ENCODE measurements at places on chromosomes 11 and 22. TPM values are rescaled to one million over a fixed set of nuclear protein-coding genes. Genes with fewer than 3 reads are reported as not detected.

The PKDREJ gene
- not detected for total RNA-seq

The NDUFS8 gene
- total RNA-seq = 425 TPM

The PHRF1 gene
- total RNA-seq = 11.6 TPM

The SLC22A12 gene
- not detected for total RNA-seq

The OR5P2 gene
- not detected for total RNA-seq

The DNAL4 gene
- 9.1 TPM for total RNA-seq

The HIC2 gene
- 2.8 TPM for total RNA-seq

The TAF1D gene
- total RNA-seq = 52.5 TPM

The IGSF9B gene
- total RNA-seq = 35.9 TPM

- DNase-seq = peak; percentile 87
Measured at GRCh38 chr11:61922539-61922938, 5.2 kb upstream of the RAB3IL1 start.

DNA sequence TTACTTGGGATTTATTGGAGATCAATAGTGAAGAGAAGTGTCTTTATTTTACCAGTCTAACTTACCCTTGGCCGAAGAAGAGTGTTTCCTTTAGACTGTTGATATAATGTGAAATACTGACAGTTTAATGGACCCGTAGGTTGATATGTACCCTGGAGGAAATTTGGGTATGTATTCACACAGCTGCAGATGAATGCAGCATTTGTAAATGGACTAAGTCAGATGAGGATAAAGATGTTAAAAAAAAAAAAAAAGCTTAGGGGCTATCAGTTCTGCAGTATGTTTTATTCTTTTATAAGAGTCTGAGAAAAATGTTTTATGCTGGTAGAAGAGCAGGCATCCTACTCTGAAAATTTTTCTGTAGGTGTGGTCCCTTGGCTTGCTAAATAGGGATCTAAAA, 2.7 kb downstream of the REXO2 start:
- DNase-seq = no peak

DNA sequence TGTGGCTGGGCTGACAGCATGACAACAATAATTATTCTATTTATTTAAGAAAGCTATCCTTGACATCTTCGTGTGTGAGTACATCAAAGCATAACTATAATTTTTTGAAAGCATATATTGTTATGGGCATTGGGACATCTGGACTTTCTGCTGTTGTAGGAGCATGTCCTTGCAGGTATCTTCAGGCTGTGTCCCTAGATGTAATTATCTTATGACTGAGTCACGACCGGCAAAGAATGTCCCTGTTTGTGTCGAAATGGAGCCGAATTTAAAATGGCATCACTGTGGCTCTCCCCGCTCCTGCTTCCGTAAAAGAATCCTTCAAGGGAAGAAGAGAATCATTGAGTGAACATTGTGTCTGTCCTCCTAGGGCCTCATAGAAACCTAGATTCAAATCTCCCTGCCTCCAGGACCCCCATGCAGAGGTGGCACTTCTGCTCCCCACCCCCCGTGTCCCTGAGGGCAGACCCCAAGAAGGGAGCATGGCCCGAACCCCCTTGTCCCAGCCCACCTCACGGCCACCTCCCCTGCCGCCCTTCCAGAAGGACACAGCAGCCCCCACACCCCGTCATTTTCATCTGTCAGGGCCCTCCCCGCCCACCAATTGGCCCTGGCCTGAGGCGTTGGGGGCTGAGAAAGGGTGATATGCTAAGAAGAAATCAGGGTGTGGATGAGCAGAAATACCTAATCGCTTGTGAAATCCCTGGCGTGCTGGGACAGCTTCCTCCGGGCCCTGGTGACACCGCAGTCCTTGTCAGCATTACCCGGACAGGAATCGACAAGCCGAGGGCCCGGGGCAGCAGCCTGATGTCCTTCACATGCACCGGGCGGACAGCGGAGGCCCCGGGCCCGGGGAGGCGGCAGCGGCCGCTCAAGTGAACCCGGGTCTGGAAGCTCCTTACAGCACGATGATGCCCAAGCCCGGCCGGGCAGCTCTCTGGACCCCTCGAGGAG, 48.6 kb upstream of the SLC22A12 start:
- no peak for DNase-seq

- DNase-seq = no peak
Measured at GRCh38 chr11:64644647-64645275, 53.7 kb downstream of the SLC22A12 start.

- peak; percentile 39 for DNase-seq
Measured at GRCh38 chr11:63882555-63883242, 34.3 kb downstream of the RCOR2 start.

GRCh38 chr11:33829430-33830141, 55.3 kb upstream of the FBXO3 start:
- DNase-seq = peak; percentile 52

GRCh38 chr22:43308060-43308830, 34.9 kb downstream of the SCUBE1 start:
- DNase-seq = no peak

DNA sequence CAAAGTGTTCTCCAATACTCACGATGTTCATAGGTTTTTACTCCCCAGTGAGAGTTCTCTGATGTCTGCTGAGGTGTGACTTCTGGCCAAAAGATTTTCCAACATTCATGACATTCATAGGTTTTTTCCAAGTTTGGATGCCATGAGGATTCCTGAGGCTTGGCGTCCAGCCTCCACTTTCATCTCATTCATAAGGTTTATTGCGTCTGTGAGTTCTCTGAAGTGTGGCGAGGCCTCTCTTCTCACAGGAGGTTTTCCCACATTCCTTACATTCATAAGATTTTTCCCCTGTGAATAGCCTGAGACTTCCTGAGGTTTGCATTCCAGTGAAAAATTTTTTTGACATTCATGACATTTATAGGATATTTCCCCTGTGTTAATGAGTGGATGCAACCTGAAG, 1014.1 kb downstream of the LRRC4C start:
- DNase-seq = no peak

DNA sequence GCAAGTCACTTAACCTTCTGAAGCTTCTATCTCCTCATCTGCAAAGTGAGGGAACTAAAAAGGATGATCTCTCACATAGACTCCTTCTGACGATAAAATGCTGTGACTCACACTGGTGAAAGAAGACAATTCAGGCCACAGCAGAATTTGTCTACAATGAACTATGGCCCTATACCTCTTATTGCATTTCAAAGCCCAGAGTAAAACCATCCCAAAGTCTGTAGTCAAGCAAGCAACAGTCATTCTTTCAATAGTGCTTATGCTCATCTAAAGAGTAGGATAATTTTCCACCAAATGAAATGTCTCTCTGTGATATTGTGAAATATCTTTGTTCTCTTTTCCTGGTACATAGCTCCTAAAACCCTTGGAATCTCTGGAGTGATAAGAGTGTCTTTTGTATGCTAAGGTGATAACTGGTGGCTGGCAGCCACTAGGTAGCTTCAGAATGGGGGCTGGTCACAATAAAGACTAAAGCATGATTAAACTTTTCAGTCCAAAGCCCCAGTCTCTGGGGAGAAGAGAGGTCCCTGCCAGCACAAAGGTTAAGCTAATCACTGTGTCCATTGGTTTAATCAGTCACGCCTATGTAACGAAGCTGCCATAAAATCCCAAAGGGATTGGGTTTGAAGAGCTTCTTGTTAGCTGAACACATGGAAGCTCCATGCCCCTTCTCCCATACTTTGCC, 30.8 kb downstream of the SYTL2 start:
- DNase-seq = no peak

GRCh38 chr11:100525635-100526034, 161.5 kb upstream of the ARHGAP42 start:
- DNase-seq = no peak

DNA sequence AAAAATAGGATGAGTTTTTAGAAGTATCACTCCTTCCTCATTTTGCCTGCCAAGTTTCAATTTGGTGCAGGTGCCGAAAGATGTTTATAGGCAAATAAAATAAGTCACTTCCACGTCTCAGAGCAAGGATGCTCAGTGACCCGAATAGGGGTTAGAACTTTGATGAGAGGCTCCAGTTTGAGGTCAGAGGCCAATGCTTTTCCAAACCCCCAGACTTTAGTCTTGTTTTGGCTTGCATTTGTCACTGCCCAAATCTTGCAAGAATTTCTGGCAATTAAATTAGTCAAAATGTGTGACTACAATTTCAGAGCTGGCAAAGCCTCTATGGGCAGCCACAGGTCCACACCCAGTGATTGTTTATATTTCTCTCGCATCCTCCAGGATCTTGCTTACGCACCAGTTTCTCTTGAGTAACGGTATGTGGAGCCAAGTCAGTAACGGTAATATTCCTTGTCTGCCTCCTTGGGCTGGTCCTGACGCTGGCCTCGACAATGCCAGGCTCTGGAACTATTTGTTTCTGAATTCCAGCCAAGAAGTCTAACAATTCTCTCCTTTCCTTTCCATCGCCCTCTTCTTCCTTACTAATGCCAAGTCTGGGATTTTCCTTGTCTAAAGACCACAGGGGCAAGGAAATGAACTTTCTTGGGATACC, 9.9 kb upstream of the NUP160 start:
- DNase-seq = no peak

DNA sequence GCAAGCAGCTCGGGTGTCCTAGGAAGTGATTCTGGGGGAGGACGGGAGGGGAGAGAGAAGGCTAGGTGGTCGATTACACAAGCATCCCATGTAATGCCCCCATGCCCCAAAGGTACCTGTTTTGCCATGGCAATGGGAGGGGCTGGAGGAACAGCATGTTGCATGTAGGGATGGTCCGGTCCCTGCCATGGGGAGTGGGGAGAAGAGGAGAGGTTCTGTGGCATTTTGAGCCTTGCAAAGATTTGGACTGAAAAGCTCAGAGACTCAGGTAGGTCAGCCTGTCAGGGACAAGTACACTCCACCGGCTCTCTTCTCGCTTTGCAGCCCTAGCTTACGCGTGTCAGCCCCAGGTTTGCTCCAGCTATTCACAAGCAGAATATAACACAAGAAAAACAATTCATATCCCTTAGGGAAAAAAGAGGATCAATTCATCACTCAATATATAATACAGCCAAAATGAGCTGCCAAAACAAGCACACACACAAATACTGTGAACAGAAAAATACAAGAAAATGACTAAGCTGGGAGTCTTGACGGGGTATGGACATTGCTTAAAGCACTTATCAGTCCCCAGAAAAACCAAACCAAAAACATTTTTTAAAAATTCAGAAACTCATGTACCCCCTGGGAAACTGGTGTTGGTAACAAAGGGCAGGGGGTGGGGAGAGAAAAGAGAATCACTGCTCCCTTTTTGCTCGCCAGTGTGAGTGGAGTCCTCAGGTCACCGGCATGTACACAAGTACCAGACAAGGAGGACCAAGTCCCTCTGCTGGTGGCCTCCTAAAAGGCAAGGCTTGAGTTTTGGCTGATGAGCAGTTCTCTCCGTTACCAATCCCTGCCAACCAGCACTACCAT, 21.6 kb downstream of the APOL5 start:
- DNase-seq = no peak

GRCh38 chr11:11848891-11849746, 7.3 kb downstream of the USP47 start:
- no peak for DNase-seq

GRCh38 chr11:134561331-134561720, 149.3 kb upstream of the B3GAT1 start:
- DNase-seq = no peak

GRCh38 chr11:79617561-79617960, 176.7 kb upstream of the TENM4 start:
- DNase-seq = no peak

DNA sequence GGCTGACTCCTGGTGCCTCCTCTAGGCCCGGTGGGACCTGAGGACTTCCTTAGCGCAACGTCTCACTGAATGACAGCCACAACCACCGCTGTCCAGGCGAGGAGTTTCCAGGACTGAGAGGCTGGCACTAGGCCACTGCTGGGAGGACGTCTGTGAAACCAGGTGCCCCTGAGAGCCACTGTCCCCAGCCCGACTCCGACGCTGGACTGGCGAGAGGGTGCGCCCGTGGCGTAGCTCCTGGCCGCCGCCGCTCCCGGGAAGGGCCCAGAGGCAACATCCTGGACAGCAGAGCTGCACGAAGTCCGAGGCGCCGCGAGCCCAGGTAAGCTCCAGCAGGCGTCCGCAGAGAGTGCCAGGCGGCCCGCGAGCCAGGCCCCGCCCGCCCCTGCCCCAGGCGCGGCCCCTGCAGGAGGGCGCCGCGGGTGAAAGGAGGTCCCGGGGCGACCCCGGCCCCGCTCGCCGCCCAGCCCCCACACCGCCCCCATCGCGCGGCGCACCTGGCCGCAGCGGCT, 525 bp downstream of the DGCR2 start:
- peak; percentile 84 for DNase-seq

DNA sequence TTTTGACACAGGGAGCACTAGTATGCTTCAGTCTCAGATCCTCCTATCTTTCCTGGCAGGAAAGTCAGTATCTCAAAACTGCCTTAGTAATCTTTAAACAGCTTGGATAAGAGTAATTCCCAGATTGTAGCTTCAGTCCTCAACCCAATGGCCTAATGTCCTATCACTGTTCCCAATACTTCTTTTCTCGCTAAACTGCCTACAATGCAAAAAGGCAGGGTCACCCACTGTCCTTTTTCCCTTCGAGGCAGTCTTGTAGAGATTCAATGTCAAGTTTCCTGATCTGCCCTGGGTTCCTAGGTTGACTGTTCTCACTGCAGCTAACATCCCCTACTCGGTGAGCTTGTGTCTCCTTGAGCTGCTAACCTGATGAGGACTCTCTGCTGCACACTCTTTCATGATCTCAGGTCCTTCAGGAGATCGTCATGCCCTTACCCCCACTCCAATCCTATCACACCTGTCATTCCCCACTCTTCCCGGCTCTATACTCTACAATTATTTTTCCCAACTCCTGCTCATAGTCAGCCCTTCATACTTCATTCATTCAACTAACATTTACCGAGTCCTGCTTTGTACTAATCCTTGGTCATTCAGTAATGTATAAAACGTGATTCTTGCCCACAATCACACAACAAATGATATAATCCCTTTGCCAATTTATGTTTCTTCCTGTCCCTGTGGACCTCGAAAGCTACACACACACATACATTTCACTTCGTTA, 904 bp downstream of the C2CD3 start:
- no peak for DNase-seq

GRCh38 chr22:33255791-33256190, 197.6 kb upstream of the SYN3 start:
- no peak for DNase-seq

DNA sequence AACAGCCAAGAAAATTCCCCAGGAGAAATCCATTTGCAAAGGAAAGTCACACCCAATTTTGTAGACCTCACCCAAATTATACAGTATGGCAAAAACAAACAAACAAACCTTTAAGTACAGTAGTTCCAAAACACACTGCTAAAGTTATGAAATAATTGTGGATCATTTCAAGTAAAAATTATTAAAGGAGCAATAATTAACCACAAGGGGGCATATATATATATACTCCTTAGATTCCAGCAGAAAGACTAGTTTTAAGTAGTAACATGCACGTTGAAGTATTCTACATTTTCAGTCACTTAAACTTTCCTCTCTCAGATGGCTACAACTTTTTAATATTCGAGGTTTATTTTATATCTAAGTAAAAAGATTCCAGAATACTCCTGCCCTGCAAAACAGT, 26.8 kb downstream of the RNF141 start:
- DNase-seq = no peak
